ENCODE measurements at places on chromosomes 1 and 21.

GRCh38 chr1:94680039-94680377, 138.4 kb upstream of the F3 start:
- no peak for DNase-seq

- no peak for DNase-seq
Measured at GRCh38 chr1:168842306-168842705, 113.3 kb upstream of the DPT start.

DNA sequence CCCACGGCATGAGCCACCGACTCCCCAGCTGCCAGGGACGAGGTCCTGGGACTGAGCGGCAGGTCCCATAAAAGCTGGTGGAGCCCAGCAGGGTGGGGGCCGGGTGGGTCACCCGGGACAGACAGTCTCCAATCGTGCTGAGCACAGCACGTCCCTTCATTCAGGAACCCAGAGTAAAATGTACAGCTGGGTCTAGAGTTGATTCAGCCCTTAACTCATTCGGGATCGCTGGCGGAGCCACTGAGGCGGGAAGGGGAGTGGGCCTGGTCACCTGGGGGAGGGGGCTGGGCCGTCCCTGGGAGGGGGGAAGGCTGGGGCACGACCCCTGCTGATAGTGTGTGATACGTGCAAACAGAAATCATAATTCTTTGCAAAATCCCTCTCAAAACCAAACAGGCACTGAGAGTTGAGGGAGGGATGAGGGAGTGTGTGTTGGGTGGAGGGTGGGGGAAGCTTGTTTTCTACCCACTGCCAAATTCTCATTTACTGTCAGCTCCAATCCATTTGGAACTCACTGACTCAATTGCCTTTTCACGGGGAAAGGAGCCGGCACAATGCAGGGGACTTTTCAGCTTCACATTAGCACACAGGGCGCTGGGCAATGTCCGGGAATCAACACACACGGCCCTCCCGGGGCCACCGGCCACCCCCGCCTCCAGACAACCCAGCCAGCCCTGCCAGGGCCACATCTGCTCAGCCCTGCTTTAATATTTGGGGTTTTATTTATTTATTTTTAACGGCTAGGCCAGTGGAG, 13.8 kb downstream of the CASZ1 start:
- DNase-seq, result no peak

DNA sequence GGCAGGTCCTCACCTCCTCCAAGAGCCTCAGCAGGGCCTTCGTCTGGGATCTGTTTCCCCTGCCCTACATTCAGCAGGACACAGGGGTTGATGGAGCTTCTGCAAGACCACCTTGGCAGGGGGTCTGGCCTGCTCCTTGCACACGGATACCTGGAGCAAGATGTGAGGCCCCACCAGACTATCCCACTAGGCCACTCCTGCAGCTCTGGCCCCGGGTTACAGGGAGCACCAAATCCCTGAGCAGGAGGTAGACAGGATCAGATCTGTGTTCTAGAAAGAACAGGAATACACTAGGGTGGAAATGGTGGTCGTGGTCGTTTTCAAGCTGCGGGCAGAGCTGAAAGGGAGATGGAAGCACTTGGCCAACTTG, 33.5 kb downstream of the EPHX1 start:
- no peak for DNase-seq

Measured in frontal cortex (tissue), 4 donors.